ENCODE measurements at places on chromosomes 5 and 9. TPM values are rescaled to one million over a fixed set of nuclear protein-coding genes. Genes with fewer than 3 reads are reported as not detected.

DNA sequence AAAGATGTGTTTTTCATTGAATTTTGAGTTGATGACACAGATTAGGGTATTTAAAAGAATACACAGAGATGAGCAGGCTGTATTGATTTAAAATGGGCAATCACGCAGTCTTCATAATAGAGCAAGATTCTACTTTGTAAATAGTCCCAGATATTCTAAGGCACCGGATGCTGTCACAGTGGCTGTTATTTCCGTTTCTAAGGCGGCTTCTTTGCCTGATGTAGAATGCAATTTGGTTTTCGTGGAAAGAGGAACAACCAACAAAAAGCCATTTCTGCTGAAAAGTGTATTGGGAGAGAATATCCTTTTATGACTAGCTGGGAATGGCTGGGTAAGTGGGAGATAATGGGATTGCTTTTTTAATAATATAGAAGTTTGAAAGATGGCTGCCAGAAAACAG, 17.5 kb downstream of the PRKACG start:
- DNase-seq = no peak

The PCDHB4 gene
- total RNA-seq = under 0.01 TPM

GRCh38 chr5:6634306-6634705, 1.1 kb downstream of the SRD5A1 start:
- DNase-seq = no peak

The TENT4A gene
- total RNA-seq = 20.0 TPM

The SAXO1 gene
- total RNA-seq = not detected

DNA sequence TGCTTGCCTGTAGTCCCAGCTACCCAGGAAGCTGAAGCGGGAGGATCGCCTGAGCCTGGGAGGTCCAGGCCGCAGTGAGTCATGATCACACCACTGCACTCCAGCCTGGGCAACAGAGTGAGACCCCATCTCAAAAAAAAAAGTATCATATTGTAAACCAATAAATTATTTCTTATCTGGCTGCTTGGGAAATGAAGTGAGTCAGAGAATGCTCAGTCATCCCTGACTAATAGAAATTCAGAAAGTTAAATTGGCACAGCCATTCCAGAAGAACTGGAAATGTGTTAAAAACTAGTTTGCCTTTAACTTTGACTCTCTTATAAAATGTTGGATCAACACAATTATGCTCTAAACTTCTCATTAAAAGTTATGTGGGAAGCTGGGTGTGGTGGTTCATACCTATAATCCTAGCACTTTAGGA, 9.8 kb upstream of the GNE start:
- DNase-seq = peak; percentile 24

DNA sequence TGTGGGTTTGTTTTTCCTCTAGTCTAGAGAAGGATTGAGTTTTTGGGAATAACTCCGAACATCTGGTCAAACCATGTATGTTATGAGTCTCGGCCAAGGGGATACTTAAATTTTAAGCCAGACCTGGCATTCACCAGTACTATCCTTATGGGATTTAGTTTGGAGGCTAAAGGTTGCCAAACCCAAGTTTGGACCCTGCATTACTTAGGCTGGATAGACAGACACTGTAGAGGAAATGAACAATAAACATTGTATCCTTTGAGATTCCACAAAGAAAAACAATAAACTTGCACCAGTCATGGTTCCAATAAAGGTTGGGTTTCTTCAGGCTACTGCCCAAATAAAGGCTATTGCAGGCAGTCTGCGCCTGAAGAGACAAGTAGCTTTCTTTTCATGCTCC, 296.7 kb upstream of the MEF2C start:
- no peak for DNase-seq

DNA sequence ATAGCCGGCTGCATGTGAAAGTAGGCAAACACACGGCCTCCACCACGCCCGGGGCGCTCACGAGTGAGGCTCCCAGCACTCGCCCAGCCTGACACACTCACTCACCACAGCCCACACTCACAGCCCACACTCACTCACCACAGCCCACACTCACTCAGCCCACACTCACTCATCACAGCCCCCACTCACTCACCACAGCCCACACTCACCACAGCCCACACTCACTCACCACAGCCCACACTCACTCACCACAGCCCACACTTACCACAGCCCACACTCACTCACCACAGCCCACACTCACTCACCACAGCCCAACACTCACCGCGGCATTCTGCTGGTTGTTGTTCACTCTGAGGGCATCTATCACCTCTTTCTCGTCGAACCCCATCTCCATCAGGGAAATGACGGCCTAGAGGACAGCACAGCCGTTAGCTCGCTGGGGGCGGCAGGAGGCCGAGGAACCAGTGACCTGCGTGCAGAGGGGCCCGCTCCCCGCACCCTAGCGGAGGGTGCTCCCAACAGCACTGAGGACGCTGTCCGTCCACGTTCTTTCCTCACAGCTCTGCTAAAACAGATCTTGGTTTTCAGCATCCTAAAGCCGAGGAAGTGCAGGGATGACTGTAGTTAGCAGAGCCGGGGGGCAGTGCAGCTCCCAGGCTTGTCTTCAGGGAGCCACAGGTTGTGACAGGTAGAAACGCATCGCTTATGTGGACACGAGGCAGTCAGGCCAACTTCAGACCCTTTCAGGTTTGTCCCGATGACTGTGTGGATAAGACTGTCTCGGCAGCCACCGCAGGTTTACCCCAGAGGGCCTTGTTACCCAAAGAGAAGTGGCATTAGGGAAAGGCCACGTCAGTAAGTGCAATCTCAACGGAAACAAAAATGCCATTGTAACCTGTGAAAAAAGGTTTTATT, 21.6 kb downstream of the UBAC1 start:
- no peak for DNase-seq

- no peak for DNase-seq
Observed at GRCh38 chr5:135435467-135436330, 11.4 kb downstream of the DCANP1 start.

Data from fibroblast of villous mesenchyme (primary cell).